ENCODE measurements at places on chromosomes 1 and 21.

- DNase-seq: no peak
Measured at GRCh38 chr1:173894189-173894588, 22.9 kb downstream of the SERPINC1 start.

DNA sequence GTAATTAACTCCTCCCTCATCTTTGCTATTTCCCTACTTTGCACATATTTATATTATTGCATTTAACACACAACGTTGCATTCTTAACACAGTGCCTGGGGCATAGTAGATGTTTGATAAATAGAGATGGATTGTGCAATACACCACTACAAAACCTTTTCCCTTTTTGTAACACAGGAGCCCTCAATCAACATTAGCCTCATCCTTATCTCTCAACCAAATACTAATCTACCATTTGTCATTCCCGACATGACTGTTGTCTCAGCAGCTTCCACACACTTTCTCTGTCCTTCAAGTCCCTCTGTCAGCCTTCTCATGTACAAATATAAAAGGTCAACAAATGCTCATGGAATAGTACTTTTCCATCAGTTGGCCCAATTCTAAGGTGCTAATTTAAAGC is 78.9 kb upstream of the KCNK2 start:
- DNase-seq: no peak

- DNase-seq: no peak
Measured at GRCh38 chr1:80044662-80045061, 1038.1 kb upstream of the ADGRL4 start.

DNA sequence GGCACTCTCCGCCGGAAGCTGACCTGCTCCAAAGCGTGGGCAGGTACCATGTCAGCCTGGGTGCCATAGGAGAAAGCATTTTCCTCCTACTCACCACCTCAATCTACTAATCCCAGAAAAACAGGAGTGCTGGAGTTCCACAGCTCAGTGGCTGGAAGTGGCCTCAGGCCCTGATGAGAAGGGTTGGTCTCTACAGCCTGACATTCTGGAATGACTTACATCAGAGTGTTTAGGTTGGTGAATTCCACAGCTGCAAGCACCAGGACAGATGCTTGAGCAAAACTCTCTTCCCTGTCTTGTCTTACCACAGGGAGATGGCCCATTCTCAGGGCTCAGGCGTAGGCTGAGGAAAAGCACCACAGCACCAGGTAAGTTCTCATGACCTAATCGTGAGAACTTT is 5.5 kb downstream of the SEC16B start:
- no peak for DNase-seq

GRCh38 chr1:224718470-224719053 is 102.4 kb downstream of the CNIH3 start:
- DNase-seq: no peak

- DNase-seq: no peak
Measured at GRCh38 chr21:41378849-41379248, 17.0 kb downstream of the MX2 start.

GRCh38 chr1:199335496-199335895 is 692.0 kb upstream of the NR5A2 start:
- DNase-seq: no peak

GRCh38 chr21:34546542-34546941 is 34.5 kb upstream of the KCNE1 start:
- DNase-seq: no peak

GRCh38 chr1:207501071-207501470 is 5.1 kb downstream of the CR1 start:
- DNase-seq: no peak

- DNase-seq: no peak
Measured at GRCh38 chr21:45373991-45374816, 30.8 kb upstream of the COL18A1 start.

DNA sequence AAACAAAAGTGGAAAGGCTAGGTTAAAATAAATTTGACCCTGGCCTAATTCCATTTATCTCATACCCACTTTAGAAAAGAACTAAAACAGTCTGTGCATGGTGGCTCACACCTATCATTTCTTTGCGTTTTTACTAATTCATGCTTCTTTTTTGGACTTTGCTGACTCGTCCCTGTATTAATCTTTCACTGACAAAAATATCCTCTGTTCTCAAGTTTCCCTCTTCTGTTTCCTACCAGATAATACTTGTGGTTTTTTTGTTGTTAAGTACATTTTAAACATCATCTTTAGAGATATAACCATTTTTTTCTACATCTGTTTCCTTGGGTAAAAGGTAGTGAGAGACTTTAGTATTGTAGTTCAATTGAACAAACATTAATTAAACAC is 11.5 kb downstream of the CNST start:
- DNase-seq: no peak

GRCh38 chr21:45418301-45419071 is 13.5 kb downstream of the COL18A1 start:
- no peak for DNase-seq

DNA sequence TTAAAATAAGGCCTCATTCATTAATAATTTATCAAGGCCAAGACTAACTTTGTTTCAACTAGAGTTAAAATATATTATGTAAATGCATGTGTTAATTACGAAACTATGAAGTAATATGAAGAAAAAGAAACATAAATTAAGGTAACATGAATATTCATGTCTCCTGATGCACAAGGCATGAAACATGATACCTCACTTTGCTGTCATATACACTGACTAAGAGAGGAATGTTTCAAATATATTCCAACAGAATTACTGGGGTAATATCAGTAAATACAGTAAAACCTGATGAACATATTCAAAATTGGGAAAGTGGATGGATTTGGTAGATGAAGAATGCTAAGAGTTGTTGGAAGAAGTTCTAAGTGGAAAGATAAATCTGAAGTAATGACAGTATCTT is 274.6 kb downstream of the LRRC7 start:
- no peak for DNase-seq

DNA sequence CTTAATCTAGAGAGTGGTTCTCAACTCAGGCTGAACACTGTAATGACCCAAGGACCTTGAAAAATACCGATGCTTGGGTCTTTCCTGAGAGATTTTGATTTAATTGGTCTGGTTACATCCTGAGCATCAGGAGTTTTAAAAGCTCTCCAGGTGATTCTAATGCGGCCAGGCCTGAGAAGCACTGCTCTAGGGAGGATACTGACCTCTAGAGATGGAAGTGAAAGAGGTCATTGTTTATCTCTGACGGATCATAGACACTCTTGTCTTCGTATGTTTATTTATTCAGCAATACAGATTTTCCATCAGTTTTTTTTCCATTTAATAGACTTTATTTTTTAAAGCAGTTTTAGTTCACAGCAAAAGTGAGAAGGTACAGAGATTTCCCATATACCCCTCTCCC is 54.5 kb upstream of the IGSF5 start:
- no peak for DNase-seq

GRCh38 chr1:89125913-89126580 is at the start of gene GBP2:
TSS of gene GBP2 (minus strand) at chr1:89126114. CDS start at chr1:89121966, 4,148 bp downstream.
- peak; percentile 20 for DNase-seq

DNA sequence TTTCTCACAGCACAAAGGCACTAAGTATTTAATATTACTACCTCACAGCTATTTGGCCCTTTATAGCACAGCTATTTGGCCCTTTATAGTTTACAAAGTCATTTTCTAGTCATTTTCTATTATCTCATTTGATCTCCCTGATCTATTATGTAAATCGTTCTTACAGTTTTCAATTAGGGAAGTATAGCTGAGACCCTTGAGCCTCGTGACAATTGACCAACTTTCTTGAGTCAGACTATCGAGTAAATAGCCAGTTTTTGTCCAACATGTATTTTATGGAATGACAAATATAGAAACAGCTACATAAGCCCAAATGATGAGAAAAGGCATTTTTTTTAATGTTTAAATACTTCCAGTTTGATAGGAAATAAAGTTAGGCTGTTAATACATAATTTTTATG is 7.0 kb upstream of the ANGPTL1 start:
- no peak for DNase-seq

DNA sequence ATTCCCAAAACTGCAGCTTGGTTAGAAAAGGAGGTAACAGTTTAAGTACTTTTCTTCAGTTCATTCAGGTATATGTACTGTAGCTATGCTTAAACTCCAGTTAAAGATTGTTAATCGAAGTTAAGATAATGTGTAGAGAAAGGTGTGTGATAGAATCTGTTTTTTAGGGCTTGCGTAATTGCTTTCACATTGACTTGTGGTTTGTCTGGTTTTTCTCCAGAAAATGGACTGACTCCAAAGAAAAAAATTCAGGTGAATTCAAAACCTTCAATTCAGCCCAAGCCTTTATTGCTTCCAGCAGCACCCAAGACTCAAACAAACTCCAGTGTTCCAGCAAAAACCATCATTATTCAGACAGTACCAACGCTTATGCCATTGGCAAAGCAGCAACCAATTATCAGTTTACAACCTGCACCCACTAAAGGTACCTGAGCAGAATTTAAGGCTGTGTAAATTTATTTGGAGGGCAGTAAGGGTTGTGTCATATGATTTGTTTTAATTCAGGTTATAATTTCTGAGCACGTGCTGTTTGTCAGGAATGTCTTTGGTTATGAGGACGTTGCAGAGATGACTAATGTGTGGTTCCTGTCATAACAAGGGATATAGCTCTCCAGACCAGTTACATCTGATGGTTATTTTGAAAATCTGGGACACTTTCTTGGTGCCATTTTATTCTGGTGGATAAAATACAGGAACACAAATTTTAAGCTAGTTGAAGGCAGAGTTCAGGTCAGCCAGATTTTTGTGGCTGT is 26.0 kb downstream of the ATF6 start:
- DNase-seq: no peak

- no peak for DNase-seq
Measured at GRCh38 chr1:54371942-54372275, 34.3 kb downstream of the SSBP3 start.

GRCh38 chr21:44870748-44871495 is 2.6 kb downstream of the PTTG1IP start:
- DNase-seq: peak; percentile 39

- no peak for DNase-seq
Measured at GRCh38 chr1:55654750-55655149, 439.6 kb upstream of the USP24 start.

DNA sequence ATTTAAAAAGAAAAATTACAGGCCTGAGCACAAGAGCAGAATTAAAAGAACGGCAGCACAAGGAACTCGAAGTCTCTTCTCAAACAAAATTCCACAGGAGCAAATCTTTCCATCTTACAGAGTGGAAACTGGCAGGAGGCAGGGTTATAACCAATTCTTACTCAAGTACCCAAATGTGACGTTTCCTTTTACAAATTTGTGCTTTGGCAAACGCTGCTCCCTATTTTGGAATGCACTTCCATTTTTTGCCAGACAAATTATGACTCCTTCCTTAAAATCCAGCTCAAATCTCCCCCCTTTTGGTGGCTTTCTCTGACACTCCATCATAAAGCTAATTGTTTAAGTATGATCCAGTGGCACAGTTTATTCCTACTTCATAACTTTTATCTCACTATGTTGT is 7.8 kb downstream of the ERI3 start:
- no peak for DNase-seq

- no peak for DNase-seq
Measured at GRCh38 chr21:28749536-28749935, 243.1 kb downstream of the LTN1 start.

- DNase-seq: no peak
Measured at GRCh38 chr1:175865041-175865766, 121.8 kb upstream of the TNR start.

DNA sequence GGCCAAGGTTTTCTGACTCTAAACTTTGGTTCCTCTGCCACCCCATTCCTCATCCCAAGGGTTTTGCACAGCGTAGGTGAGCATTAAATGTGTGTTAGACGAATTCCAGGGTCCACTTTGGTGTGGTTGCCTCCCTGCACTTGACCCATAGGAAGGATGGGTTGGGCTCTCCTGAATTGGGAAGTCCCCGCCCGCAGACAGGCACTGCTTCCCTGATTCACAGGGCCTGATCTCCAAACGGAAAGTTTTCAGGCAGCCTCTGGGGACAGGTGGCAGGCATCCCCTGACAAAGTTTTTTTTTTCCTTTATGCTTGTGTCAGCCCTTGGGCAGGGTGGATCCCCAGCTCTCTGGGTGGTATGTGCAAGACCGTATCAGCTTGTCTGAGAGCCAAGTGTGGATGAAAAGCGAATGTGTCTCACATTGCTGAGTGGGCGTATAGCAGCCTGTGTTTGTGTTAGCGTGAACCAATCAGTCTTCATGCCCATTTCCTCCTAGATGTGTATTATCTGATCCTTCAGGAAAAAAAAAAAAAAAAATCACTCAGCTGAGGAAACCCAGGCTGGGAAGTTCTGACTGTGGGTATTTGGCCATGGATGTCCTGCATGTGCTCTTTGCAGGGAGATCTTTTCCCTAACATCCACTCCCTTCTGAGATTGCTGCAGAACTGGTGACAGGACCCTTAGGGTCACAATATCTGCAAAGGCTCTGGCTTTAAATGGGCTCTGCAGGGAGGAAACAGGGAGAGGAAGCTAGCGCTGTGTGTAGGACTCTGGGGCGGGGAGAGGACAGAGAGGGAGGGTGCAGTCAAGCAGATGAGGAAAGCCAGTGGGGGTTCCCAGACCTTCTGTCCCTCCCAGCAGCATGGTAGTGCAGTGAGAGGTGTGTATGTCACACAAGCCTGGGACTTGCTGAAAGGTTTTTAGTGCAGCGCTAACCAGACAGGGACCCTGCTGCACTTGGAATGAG is 42.2 kb upstream of the TRABD2B start:
- DNase-seq: no peak

DNA sequence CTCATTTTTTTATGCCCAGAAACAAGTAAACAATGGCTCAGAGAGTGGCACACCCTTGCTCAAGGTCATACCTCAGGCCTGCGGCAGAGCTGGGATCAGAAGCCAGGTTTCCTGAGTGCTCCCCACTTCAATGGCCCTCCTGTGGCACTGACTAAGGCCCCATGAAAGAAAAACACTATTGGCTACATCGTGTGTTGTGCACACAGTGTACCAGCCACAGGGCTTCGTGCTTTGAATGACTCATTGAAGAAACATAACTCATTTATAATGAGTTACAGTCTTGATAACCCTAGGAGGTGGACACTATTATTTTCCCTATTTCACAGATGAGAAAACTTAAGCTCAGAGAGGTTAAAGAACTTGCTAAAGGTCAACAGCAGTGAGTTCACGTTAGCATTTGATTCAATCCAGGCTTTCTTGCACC is 91.2 kb downstream of the TRABD2B start:
- no peak for DNase-seq

- DNase-seq: peak; percentile 65
Measured at GRCh38 chr1:9292361-9293240, at the start of gene SPSB1. TSS of gene SPSB1 (plus strand) at chr1:9292894. CDS start at chr1:9355892, 62,998 bp downstream.

- no peak for DNase-seq
Measured at GRCh38 chr21:29187944-29188343, 57.5 kb downstream of the MAP3K7CL start.
